Urothelium cell line (cell line): ENCODE measurements at places on chromosomes 4 and X.

GRCh38 chr4:113823291-113823659 is 61.7 kb upstream of the CAMK2D start:
- DNase-seq: no peak

DNA sequence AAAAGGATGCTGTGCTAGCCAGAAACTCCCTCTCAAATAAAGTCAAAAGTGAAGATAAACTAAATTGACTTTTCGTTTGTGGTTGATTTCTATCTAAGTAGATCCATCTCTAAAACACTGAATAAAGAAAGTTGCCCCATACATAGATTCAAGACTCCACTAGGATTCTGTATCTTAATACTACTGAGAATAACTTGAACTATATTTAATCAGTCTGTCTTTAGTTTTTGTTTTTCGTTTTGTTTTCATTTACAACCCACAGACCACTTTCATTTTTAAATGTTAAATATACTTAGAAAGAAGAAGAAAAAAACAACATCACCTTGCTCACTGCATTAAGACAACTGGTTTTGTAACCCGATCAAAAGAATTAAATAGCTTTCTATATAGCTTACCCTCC is 655.0 kb downstream of the RPA4 start:
- no peak for DNase-seq

GRCh38 chr4:5996641-5997040 is 21.6 kb downstream of the C4orf50 start:
- no peak for DNase-seq

- no peak for DNase-seq
Observed at GRCh38 chr4:94135701-94136100, 72.0 kb upstream of the SMARCAD1 start.

DNA sequence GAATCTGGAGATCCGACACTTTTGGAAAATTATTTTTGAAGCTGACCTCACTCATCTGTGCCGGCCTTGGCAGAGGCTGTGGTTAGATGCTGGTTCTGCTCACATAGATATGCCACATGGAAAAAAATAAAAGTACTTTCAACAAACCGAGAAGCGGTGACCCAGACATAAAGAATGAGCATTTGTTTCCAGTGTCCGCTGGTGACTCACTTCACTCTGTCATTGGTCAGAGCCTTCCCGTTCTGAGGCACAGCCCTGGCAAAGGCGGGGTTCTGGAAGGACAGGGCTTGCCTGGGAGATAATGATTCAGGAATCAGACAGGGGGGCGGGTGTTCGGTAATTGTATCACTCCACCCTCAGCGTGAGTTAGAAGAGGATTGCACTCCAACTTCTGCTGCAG is 172.4 kb upstream of the MXRA5 start:
- peak; percentile 70 for DNase-seq

GRCh38 chrX:48497871-48498270 is 10.9 kb upstream of the PORCN start:
- DNase-seq: no peak

- no peak for DNase-seq
Observed at GRCh38 chrX:45801554-45801953, 600.9 kb upstream of the DIPK2B start.

- DNase-seq: peak; percentile 63
Observed at GRCh38 chr4:55321707-55322264, 24.3 kb upstream of the SRD5A3 start.

DNA sequence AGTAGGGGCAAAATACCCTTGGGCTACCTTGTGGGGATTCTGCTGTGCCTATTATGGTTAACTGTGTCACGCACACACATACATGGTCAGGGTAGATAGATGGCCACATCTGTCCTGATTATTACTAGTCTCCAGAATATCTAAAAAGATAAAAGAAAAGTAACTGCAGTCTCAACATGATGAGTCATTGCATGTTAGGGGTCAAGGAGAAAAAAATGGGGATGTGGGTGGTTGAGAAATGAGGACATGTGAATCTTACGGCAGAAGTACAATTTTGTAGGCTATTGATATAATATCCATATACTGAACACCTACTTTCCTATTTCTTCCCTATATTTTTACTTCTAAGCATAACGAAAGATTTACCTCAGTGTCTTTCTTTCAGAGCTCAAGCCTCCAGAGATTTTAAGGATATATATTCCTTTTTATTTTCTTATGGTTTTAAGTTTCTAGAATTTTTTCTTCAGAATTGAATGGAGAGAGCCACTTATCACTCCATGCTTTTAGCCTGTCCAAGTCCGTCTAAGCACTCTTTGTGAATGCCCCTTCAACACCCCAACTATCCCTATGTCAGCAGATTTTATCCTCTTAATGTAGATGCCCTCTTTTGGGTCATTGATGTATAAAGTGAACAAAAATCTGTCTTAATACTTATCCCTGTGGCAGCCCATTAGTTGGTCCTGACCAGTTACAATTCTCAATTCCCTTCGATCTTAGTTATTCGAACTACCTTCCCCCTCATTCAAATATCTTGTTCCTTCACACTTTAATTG is 642.2 kb downstream of the IQCM start:
- no peak for DNase-seq

DNA sequence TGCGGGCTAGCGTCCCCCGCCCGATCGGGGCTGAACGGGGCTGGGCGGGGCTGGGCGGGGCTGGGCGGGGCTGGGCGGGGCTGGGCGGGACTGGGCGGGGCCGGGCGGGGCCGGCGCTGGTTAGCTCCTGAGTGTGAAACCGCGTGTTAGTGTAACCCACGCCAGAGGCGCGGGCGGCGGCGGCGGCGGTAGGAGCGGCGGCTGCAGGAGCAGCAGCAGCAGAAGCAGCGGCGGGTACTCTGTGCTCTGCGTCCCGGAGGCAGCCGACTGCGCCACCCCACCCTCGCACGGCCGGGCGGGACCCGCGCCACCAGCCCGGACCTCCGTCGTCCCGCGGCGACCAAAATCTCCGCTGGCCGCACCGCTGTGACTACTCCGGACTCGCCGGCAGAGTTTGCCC is 128.1 kb downstream of the LAS1L start:
- DNase-seq: peak; percentile 58

- DNase-seq: no peak
Observed at GRCh38 chrX:41322821-41323603, 10.9 kb upstream of the DDX3X start.

GRCh38 chr4:138759554-138759902 is 256.1 kb upstream of the NOCT start:
- DNase-seq: no peak

DNA sequence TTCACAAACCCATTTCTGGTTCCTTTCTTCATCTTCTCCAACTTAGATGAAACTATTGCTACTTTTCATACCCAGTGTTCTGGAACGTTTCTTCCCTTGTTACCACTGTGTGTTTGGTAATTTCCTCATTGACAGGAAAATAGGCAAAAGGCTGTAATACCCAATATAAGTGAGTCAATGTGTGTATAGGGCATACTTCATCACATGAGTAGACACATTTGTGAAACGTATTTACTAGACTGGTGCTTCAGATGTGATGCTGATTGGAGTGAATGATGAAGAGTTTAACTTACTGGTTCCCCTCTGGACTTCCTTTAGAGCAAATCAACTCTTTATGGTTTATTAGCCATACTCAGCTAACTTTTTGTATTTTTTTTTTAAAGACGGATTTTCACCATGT is 195.1 kb upstream of the ATP6AP2 start:
- DNase-seq: no peak

DNA sequence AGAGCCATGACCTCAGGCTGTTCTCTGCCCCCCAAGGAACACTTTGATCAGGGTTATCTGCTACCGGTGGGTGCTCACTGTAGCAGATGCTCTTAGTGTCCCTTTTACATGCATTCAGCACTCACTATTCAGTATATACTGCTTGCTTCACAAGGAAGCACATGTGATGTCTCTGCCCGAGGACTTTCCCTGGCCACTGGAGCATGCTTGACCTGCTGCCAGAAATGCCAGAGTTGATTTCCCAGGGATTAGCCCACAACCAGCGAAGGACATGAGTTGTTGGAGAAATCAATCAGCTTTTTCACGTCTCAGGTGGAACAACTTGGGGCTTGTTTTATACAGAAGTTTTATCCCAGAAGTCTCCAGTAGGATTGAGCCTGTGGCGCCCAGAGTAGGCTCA is 51.2 kb upstream of the RPS6KA3 start:
- no peak for DNase-seq

GRCh38 chr4:20444599-20445337 is 193.1 kb downstream of the SLIT2 start:
- no peak for DNase-seq

DNA sequence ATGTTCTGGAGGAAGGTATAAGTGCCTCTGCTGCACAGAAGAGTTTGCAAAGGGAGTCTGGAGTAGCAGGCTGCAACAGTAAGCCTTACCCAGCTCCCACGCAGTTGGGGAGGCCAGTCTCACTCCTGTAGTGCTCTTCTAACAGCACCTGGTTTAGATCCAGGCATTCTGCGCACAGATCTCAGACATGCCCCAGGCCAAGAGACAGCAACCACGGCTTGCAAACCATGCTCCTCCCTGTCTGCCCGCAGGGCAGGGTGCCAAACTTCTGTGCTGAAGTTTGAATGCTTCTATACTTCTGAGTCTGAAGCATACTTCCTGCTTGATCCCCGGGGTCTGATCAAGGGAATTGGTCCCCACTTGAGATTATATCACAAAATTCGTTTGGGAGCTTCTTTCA is 106.3 kb downstream of the LINC00632 start:
- DNase-seq: peak; percentile 28

DNA sequence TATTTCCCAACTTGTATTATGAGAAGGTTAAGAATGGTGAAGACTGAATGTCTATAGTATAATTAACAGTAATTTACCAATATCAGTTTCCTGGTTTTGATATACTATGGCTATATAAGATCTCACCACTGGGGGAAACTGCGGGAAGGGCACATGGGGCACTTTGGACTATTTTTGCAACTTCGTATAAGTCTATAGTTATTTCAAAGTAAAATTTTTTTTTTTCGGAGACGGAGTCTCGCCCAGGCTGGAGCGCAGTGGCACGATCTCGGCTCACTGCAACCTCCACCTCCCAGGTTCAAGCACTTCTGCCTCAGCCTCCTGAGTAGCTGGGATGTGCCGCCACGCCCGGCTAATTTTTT is 46.1 kb downstream of the CXorf58 start:
- no peak for DNase-seq

DNA sequence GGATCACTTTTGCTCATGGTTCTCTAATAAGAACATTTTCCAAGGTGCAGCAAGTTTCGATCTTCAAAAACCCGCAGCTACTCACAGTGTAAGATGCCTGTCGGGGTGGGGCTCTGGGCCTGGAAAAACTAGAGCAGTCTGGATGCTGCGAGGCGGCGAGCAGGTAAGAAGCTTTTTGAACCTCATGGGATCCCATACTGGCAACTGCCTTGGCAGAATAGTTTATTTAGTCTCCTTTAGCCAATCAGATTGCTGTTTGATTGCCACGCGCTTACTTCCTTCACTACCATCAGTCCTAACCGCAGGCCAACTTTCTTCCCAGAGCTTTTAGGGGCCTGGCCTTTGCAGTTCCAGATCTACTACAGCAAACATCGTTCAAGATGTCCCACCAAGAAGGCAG is 61.3 kb upstream of the MAGEB10 start:
- DNase-seq: peak; percentile 42

- DNase-seq: no peak
Observed at GRCh38 chr4:114562176-114562904, 36.3 kb upstream of the UGT8 start.

GRCh38 chr4:120796271-120796670 is 126.3 kb downstream of the PRDM5 start:
- DNase-seq: no peak

DNA sequence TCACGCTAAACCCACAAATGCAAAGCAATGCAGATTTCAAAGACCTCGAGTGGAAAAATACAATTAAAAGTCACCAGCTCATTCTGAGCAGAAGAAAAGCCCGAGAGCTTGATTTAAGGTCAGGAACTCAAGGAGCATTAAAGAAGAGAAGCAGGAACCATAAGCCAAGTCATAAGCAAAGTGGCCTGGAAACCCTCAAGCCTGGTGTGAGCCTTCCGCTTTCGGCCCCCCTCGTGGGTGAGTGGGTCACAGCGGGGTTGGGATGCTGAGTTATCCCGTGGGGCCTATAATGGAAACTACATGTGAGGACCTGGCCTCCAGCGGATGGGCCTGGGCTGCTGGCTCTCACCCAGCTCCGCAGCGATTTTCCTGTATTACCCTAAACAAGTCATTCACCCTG is 504.3 kb downstream of the RAB28 start:
- DNase-seq: no peak

DNA sequence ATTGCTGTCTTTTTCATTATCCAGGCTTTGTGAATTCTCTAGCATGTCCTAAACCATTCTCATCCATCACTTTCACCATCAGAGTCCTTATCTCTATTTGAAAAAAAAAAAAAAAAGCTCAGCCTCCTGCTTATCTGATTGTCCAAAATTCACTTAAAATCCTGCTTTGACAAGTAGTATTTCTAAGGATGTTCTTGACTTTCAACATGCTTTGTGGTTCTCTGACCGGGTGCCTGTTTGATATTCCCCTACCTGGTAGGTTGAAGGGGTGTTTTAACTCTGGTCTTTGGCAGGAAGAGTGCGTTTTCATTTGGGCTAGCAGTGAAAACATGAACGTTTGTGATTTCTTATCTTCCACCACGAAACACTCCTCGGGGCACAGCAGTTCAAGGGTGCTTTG is 17.3 kb upstream of the BBS12 start:
- no peak for DNase-seq

GRCh38 chr4:110344165-110344564 is 131.8 kb upstream of the ENPEP start:
- no peak for DNase-seq

DNA sequence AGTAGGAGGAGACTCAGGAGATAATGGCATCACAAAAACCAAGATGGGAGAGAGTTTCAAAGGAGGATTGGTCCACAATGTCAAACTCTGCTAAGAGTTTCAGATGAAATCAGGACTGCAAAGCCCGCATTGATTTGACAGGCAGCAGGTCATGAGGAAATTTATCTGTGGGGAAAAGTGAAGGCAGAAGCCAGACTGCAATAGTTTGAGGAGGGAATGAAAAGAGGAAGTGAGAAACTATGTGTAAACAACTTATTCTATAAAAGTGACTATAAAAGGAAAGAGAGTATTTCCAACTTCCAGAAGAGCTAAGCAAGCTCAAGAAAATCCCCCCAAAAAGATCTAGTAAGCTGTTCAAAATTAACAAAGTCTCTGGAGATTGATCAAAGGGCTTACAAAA is 66.3 kb upstream of the DGKK start:
- DNase-seq: no peak

DNA sequence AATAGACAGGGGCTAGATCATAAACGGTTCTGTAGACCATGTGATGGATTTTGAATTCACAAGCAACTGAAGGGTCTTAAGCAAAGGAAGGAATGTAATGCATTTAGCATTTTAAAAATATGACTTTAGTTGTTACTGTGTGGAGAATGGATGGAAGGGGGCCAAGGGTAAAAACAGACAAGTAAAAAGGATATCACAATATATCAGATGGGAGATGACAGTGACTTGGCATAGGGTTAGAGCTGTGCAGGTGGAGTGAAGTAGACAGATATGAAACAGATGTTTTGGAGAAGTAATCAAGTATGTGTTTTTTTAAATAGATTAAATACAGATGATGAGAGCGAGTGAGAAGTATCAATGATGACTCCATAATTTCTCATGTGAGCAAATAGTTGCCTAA is 1116.0 kb upstream of the TENM3 start:
- DNase-seq: no peak

GRCh38 chrX:140525448-140525847 is 20.6 kb upstream of the SOX3 start:
- no peak for DNase-seq
